ENCODE measurements at places on chromosomes 13 and 19.

DNA sequence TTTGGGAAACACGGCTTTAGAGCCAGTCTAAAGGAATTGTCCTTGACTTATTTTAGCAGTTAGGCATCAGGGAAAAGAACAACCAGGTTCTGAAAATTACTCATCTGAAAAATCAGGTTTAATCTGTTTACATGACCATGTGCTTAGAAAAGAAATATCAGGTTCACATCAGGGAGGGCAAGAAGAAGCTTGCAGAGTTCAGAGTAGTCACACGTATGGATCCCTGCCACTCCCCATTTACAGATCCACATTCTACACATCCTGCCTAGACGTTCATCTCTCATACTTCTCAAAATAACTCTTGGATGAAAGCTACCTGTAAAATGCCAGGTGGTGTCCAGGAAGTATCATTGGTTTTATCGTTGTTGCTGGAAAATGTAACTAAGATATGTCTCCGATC lies 14.0 kb upstream of the PHF11 start:
- DNase-seq = no peak

- DNase-seq = no peak
Measured at GRCh38 chr19:51456541-51457290, 1.5 kb downstream of the SIGLEC8 start.

DNA sequence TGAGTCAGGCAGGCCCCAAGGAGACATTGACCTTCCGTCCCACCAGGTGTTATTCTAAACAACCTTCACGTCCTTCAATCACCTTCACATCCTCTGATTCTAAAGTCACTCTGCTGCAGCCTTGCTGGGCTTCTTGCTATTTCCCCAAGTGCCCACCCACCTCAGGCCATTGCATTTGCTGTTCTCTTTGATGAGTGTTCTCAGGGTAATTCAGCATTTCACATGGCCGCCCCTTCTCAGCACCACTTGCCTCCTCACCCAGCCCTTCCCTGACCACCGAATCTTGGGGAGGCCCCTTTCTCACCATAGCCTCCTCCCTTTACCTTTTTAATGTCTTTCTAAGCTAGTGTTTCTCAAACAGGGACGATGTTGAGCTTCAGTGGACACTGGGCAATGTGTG lies 4.6 kb downstream of the ZNF805 start:
- DNase-seq = no peak

GRCh38 chr13:96804174-96804573 lies 190.1 kb downstream of the OXGR1 start:
- no peak for DNase-seq

- no peak for DNase-seq
Measured at GRCh38 chr19:29397748-29398147, 128.0 kb upstream of the VSTM2B start.

DNA sequence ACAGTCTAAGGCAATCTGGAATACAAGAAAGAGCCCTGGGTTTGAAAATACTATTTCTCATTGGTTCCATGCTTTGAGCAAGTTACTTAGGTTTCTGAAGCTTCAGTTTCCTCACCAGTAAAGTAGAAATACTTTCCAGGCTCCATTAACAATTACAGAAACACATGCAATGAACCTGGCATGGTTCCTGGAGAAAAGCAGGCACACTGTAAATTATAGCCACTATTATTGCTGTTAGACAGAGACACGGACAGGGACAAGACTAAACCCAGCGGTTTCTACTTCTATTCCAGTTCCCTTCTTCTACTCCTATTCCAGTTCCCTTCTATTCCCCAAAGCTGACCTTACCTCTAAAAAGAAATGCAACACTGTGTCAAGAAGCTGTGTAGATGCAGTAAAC lies 41.2 kb downstream of the MIPEP start:
- no peak for DNase-seq

- no peak for DNase-seq
Measured at GRCh38 chr13:33233547-33233946, 52.0 kb downstream of the STARD13 start.

- no peak for DNase-seq
Measured at GRCh38 chr19:29172302-29172701, 40.6 kb downstream of the UQCRFS1 start.

DNA sequence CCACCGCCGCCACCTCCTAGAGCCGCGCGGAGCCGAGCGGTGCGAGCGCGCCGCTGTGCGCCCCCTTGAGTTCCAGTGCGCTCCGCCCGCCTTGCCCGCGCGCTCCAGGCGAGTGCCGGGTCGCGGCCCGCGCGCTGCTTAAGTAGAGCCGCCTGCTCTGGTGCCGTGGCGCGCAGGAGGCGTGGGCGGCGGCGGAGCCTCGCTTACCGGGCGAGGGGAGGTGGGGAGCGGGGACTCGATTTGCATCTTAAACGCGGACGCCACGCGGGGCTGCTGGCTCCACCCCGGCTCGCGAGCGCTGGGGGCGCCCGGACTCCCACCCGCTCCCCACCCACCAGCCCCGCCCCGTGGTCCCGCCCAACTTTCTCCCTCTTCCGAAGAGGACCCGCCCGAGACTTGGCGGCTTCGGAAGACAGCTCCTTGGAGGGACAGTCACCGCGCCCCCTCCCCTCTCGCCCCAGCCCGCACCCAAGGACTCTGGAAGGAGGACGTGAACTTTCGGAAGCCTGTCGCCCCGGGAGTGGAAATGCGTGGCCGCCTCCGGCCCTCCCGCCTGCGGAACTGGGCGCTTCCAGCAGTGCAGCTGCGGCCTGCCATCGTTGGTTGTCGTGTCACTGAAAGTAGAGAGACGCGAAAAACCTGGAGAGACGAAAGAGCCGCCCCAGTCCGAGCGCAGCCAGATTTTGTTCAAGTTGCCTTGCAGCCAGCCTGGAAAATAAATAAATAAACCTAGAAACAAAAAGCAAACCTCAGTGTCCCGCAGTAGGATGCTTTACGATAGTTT lies at the start of gene KCTD12:
KCTD12 (minus strand) TSS at position 114 of the 784 bp plus-strand sequence. CDS start 257 bp downstream, outside the sequence.
- DNase-seq = peak; percentile 72

GRCh38 chr19:10820173-10820572 lies 15.8 kb downstream of the TMED1 start:
- DNase-seq = peak; percentile 33

- DNase-seq = peak; percentile 39
Measured at GRCh38 chr19:42175952-42176648, 41.4 kb downstream of the DEDD2 start.

GRCh38 chr19:52200044-52200443 lies 10.2 kb downstream of the PPP2R1A start:
- peak; percentile 74 for DNase-seq

DNA sequence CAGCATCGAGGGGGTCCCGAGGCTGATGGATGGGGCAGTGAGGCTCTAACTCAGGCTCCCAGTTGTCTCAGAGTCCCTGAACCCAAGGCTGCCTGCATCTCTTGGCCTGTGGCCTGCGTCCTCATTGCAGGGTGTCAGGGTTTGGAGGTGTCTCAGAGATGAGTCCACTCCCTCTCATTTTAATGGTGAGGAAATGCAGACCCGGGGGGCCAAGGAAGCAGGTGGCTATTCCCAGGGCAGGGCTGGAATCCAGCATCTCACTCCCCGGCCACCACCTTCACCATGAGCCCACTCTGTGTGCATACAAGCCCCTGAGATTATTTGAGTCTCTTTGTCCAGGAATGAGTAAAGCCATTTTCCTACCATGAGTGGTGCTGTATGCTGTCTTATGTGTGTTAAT lies 21.4 kb downstream of the TEX29 start:
- no peak for DNase-seq

- no peak for DNase-seq
Measured at GRCh38 chr13:57063007-57063406, 77.7 kb upstream of the PRR20A start.

GRCh38 chr19:3620145-3620816 lies 6.3 kb downstream of the CACTIN start:
- DNase-seq = no peak

DNA sequence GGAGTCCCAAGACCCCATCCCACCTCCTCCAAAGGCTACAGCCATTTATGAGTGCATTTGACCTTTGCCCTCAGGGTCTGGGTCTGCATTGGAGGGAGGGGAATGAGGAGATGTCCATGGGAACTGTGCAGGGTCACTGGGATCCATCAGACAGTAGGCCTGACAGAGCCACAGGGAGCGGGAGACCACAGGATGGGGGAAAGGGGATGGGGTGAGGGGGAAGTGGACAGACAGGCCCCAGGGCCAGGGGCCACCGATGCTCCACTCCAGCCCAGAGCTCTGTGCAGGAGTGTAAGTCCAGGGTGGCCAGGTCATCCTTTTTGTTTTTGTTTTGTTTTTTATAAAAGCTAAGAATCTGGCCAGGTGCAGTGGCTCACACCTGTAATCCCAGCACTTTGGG lies 82.5 kb downstream of the CHST8 start:
- DNase-seq = no peak

GRCh38 chr13:27411341-27411740 lies 13.1 kb upstream of the GTF3A start:
- no peak for DNase-seq

GRCh38 chr13:104987621-104988020 lies 1547.8 kb downstream of the EFNB2 start:
- no peak for DNase-seq

DNA sequence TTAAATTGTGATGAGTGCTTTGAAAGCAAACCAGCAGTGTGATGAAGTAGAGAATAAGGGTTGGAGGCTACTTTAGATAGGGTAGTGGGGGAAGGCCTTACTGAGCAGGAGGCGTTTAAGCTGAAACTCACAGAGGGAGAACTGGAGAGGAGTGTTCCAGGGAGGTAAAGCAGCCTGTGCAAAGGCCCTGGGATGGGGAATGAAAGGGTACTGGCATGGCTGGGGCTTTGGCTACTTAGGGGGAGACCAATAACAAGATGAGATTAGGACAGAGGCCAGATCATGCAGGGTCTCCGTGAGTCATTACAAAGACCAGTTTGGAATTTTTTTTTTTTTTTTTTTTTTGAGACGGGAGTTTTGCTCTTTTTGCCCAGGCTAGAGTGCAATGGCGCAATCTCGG lies 1.1 kb downstream of the PPP5C start:
- DNase-seq = no peak

DNA sequence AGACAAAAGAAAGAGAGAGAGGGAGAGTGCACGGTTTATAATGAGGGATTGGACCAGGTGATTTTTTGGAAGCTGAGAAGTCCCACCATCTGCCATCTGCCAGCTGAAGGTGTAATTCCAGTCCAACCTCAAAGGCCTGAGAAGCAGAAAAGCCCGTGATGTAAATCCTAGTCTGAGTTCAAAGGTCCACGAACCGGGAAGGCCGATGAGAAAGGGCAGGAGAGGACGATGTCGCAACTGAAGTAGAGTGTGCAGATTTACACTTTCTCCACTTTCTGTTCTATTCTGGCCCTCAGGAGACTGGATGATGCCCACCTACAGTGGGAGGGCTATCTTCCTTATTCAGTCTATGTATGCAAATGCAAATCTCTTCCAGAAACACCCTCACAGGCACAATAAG lies 500.0 kb downstream of the DIAPH3 start:
- no peak for DNase-seq

- DNase-seq = no peak
Measured at GRCh38 chr19:38655148-38655824, 7.8 kb downstream of the ACTN4 start.

- no peak for DNase-seq
Measured at GRCh38 chr19:23774524-23774971, 15.9 kb upstream of the ZNF681 start.

DNA sequence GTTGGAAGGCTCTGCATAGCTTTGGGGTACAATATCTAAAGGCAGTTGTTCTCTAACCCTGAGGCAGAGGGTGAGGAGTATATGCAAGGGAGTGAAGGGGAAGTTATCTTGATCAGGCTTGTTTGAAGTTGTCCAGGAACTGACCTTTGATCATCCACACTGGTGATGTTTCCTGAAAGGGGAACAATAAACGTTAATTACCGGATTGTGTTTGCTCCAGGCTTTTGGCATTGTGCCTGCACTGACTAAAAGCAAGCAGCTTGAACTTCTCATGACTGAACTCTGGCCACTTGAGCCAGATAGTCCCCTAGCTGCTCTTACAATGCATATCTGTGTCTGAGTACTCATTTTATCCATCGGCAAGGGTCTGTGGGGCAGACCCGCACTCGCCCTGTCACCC lies 27.0 kb upstream of the ZNF726 start:
- DNase-seq = no peak

GRCh38 chr13:111659842-111660241 lies 339.4 kb downstream of the TEX29 start:
- no peak for DNase-seq

GRCh38 chr13:50290186-50290585 lies 274.9 kb downstream of the KCNRG start:
- DNase-seq = no peak

DNA sequence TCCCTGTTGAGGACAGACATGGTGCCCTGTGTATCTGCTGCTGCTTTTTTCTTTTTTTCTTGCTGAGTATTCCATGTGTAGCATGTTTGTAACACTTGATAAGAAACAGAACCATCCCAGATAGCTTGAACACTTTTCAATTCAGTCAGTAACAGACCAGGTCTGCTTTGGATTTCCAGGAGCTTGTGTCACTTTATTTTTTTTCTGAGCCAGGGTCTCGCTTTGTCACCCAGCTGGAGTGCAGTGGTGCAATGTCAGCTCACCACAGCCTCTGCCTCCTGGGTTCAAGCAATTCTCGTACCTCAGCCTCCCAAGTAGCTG lies 43.7 kb downstream of the BBC3 start:
- no peak for DNase-seq

DNA sequence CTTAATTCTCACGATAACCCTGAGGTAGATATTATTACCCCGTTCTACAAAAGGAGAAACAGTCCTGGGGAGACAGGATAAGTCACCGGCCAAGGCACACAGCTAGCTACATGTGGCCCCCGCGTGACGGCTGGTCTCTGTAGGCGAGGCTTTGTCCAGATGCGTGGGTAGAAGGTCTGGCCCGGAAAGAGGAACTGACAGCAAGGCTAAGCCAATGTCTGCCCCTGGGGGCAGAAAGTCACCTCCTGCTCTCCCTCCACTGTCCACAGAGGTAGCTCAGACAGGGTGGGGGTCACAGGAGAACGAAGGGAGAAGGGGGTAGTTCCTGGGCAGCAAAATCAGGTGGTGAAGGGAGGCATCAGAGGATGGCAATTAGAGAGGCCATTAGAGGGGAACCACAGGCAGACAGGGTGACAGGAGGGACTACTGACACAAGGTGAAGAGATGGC lies 1.8 kb downstream of the APOC4 start:
- no peak for DNase-seq

DNA sequence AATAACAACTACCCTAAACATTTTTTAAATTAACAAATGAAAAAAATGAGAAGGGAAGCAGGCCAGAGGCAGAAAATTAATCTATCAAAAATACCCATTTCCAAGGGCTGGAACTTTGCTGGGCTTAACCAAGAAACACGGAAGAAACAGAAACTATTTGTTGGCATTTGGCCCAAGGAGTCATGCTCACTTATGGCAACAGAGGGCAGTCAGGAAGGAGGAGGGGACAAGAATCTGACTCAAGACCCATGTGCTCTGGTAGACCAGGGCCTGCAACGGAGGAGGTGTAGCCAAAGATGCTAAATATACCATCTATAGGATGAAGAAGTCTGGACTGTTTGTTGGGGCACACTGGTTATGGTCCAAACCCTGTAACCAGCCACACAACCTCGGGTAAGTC lies 496.7 kb downstream of the COG6 start:
- peak; percentile 77 for DNase-seq

Data from EL (cell line).